ENCODE measurements at places on chromosomes 2 and 18.

GRCh38 chr18:74416124-74416523 is 41.0 kb downstream of the DIPK1C start:
- DNase-seq, result no peak

DNA sequence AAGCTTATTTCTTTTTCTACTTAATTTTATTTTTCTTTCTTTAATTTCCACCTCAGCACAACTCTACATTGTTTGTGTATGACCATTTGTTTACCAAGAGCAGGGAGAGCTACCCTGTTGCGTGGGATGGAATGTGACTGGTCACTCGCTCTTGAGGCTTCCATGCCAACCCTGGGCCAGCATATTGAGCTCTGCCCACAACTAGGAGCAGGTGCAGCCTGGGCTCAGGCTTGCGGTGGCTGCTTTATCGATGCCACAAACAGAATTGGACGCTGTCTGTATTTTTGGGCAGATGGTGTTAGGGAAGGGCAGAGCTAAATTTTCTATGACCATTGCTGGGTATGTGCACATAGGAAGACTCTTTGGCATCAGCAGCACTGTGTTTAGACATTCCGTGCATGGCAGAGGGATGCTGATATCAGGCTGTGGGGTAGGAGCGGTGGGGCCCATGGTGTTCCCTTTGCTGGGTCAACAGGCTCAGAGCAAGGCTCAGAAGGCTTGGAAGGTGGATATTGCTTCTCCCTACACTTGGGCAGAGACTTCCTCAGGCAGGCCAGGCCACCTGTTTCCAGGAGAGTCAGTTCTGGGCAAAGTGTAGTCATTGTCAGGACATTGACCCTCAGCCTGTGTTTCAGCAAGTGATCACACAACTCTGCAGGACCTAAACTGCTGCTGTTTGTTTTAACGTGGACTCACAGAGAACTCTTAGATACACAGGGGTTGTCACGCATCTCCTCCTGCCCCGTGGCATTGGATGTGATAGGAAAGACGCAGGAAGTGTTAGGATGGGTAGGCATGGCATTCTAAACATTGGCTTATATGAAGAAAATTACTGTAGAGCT is 40.2 kb downstream of the TMEM182 start:
- DNase-seq, result no peak

DNA sequence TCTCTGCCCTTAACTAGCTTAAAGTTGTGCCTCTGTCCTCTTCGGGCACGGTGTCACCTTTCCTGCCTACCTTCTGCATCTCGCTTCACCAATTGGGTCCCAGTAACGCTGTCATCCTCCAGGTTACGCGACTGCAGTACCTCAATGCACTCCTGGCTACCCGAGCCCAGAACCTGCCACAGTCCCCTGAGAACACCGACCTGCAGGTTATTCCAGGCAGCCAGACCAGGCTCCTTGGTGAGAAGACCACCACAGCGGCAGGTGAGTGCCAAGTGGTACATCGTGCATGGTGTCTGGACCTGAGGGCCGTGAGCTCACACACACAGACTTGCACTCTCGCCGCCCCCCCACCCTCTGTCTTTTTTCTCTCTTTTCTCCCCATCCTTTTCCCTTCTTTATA is 12.8 kb downstream of the CNNM3 start:
- no peak for DNase-seq

DNA sequence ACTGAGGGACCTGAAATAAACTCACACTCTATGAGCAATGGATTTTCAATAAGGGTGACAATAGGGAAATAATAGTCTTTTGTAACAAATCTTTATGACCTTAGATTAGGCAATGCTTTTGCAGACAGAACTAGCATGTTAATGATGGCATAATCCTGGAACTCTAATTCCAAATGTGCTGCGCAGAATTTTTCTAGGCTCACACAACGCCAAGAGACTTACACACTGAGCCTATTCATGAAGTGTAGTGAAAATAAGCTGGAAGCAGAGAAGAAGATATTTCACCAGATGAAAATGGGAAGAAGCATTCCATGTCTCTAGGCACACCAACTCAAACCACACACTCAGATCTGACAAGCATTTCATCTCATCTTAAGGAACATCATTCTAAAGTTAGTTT is 178.5 kb downstream of the L3MBTL4 start:
- no peak for DNase-seq

GRCh38 chr2:10575609-10576280 is 114.0 kb downstream of the NOL10 start:
- no peak for DNase-seq

DNA sequence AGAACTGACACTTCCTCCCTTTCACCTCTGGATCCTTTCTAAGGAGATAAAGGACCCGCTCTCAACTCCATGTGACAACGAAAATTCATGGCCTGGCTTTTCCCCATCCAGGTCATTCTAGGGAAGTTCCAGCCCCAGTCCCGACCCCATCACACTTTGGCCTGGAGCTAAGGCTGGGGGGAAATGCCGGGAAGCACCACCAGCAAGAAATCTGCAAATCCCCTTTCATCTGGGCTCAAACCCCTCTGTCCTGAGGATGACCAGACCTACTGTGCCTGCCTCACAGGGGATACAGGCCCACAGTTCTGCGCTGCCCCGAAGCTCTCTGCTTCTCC is 1.3 kb downstream of the SIX2 start:
- DNase-seq, result no peak

- DNase-seq, result no peak
Measured at GRCh38 chr2:189258616-189259365, 79.2 kb upstream of the COL5A2 start.

GRCh38 chr2:104250635-104251034 is 603.3 kb upstream of the POU3F3 start:
- DNase-seq, result no peak

GRCh38 chr2:60512641-60513040 is 40.8 kb downstream of the BCL11A start:
- no peak for DNase-seq

- DNase-seq, result no peak
Measured at GRCh38 chr2:228507870-228508269, 326.4 kb upstream of the SPHKAP start.

GRCh38 chr18:67670024-67670543 is 153.6 kb upstream of the DSEL start:
- DNase-seq, result no peak

DNA sequence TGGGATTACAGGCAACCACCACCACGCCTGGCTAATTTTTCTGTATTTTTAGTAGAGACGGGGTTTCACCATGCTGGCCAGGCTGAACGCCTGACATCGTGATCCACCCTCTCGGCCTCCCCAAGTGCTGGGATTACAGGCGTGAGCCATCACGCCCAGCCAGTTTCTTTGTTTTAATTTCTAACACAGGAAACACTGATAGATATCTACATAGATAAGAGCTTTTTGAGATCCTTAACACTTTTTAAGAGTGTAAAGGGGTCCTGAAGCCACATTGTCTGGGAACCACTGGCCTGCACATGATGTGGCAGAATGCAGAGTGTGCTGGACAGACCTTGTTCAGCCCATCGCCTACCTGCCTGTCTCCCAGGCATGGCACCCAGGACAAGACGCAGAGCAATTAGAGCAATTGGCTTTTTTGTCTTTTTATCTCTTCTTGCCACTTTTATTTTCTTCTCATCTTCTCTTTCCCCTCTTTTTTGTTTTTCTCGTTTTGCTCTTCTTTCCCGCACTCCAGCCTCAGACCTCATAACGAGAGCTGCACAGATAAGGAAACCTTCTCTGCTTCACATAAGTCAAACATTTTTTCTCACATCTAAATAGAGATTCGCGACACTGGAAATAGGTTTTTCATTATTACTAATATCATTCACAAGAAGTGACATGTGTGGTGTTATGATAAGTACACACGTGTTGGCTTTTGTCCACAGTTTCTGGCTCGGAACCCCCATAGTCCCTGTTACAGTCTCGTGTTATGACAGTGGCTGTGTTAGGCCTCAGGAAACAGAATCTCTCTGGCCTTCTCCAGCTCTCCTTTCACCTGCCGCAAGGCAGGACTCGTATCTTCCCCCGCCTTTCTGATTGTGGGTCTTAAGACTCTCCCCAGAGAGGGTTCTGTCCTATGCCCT is 25.2 kb upstream of the GPR55 start:
- no peak for DNase-seq

DNA sequence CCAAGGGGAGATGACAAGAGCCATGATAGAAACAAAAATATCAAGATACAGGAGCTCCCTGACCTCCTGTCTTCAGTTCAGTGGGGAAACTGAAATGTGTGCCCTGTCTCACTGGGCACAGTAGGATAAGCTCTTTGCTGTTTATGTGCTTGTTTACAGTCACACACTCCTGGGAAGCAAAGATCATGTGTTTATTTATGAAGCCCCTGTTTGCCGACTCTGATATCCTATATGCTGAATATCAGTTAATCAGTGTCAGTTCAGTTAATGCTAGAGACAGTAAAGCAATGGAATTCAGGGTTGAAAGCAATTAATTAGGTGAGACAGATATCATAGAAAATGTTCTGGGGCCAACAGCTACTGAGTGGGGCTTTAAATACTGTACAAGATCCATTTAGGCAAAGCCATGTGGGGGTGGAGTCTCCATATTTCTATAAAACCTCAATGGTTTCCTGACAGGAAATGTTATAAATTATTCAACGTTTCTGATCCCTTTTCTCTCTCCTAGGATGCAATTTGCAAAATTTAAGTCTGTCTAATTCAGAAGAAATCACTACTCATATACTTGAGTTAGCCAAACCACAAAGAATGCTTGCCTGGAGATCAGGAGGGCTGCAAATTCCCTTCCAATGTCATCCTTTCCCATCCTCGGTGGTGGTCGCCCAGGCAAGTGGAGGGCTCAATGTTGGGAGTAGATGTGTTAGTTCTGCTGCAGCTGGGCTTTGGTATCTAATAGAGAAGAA is 551.3 kb downstream of the CMPK2 start:
- DNase-seq, result no peak

DNA sequence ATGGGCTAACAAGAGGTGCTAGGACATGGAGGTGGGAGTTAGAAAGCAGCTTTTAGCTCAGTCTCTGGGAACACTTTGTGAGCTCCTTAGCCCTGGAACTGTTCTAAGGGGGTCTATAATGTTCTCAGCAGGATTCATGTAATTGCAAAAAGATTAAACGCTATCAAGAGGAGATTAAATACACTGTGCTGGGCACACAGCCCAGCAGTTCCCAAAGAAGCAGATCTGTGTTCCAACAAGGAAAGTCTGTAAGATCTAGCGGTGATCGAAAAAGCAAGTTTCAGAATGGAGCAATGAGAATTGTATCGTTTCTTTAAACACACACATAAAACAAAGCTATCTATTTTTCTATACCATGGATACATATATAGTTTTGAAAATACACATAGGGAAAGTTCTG is 2.4 kb upstream of the ARID5A start:
- DNase-seq, result no peak

DNA sequence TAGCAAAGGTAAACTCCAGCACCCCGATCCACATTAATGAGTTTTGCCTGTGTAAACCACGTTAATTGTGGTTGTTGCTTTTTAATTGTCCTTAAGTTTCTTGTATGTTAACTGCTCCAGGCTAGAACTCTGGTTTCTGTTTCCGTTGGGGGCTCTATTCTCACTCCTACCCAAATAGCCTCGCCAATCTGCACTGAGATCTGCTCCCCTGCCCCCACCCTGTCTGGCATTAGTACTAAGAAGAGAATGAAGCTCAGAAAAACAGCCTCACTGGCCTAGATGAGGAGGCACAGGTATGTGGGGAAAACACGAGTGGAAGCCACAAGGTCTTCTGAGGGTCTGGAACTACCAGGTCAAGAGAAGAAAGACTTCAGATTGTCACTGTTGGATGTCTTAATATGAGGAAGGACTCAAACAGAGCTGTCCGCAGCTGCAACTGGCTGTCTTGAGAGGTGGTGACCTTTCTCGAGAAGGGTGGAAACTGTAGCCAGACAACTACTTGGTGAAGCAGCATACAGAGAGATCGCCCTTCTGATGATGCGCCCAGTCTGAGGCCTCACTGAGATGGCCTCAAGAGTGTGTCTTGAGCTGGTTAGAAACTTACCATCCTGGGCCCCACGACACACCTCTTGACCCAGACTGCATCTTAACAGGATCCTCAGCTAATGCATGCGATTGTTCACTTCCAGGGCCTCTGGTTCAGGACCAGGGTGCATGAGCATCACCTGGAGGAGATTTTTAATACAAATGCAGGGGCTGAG is 73.1 kb downstream of the TGOLN2 start:
- no peak for DNase-seq

DNA sequence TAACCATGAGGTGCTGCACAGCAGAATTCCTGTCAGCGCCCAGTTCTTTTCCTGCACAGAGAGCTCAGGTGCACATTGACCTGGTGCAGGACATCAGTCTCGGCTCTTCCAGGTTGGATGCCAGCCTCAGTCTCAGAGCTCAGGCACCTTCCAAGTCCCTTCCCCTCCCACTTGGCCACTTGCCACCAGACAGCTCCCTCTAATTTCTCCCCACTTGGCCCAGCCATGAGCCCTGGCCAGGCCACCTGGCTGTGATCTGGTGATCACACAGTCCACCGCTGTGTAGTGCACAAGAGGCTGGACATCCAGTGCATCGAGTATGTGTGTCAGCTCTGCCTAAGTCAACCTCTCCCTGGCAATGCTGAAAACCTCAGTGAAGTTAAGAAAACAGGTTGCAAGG is 336.6 kb upstream of the MYT1L start:
- DNase-seq, result no peak

DNA sequence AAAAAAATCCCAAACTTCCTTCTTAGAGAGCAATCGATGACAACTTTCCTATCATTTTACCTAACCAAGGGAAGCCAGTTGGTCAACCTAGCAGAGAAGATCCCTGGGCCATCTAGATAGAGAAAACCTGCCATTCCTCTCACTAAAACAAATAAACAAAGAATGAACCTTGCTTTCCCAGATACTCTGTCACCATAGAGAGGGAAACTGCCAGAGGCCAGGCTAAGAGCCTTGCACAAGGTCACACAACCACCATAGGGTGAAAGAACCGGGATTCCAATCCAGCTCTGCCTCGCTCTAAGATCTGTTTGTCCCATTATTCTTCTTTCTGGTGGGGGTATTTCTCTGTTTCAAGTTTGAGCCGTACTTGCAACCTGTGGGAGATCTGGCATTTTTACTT is 154.6 kb downstream of the CYRIA start:
- no peak for DNase-seq

DNA sequence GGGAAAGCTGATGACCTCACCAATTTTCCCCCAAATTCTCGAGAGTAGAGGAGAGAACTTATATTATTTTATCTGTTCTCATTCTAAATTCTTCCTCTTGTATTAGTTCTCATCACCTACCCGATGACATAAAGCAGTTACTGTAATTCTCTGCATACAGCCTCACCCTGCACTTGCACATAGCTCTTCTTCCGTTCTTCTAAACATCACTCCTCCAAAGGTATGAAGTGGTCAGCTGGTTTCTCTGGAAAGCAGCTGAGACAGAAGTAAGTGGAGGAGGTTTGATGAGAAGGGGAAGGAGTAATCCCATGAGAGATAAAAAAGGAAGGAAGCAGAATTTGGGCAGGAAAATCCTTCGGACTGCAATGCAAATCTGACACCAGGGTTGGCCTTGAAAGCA is 39.0 kb downstream of the FBXO48 start:
- no peak for DNase-seq

DNA sequence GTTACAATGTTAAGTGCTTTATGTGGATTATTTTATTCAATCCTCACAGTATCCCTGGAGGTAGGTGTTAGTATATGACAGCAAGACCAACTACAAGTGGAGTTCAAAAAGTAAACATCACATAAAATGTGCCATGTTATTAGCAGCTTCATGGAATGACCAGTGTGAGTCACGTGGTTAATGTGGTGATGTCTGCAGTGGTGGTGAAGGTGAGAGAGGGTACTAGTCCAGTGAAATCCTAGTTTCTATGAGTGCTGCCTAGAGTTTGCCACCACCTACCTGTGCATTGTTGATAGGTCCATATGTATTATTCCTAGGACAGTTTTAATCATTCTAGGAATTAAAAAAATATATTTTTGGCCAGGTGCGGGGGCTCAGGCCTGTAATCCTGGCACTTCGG is 865.2 kb upstream of the DDX18 start:
- no peak for DNase-seq
